ENCODE measurements at places on chromosomes 6 and 20.

DNA sequence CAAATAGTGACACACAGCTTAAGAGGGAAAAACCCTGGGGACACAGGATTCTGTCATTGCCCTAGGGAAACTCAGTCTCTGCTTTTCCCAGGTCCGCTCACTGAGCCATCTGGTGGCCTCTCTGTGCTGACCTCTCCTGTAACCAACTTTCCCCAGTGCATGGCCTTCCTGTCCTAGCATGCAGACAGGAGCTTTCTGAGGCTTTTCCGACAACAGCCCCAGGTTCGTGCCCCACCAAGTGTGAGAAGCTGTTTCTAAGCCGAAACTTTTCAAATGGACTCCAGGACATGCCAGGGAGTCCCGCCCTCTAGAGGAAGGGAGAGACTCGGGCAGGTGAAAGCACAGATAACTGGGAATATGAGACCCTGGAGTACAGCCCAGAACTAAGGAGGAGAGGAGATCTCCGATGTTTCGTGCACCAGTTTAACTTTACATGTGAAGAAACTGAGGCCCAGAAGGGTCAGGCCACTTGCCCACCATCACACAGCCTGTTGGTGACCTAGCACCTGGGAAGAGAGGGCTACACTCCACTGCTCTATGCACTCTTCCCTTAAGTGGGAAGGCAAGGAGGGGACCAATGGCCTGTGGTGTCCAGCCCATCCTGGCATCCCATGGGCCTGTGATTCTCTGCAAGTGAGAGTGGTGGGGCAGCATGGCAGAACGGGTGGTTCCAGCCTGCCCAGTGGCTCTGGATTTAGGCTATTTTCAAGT is 46.2 kb downstream of the RPP40 start:
- no peak for DNase-seq

- no peak for DNase-seq
Observed at GRCh38 chr6:135295085-135295484, 114.0 kb downstream of the MYB start.

- no peak for DNase-seq
Observed at GRCh38 chr6:127299522-127300240, 33.0 kb downstream of the RNF146 start.

DNA sequence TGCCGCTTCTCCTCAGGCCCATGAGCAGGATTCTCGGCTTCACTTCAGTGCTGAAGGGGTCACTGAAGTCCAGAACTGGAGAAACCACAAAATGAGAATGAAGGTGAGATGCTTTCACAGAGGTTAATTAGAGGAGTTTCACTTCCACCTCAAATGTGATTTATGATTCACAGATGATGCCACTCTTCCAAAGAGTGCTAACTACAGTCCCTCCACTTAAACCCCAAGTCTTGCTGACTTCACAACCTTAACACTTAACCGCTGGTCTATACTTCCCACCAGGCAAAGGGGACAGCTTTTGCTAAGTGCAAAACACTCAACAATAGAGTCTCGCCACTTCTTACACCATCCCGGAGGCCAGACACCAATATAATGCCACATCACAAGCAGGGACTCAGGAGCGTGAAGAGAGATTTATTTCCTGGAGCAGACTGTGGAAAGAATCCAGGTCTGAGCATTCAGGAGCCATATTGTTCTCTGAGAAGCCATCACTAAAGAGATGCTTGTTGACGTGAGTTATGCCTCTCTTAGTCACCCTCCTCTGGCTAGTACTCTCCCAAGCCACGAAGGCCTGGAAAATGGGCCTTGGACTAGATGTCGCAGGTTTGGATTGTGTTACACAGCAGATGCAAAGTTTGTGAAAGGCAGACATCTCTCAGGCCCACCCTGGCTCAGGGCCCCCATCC is 24.4 kb downstream of the RRAGD start:
- DNase-seq: no peak

DNA sequence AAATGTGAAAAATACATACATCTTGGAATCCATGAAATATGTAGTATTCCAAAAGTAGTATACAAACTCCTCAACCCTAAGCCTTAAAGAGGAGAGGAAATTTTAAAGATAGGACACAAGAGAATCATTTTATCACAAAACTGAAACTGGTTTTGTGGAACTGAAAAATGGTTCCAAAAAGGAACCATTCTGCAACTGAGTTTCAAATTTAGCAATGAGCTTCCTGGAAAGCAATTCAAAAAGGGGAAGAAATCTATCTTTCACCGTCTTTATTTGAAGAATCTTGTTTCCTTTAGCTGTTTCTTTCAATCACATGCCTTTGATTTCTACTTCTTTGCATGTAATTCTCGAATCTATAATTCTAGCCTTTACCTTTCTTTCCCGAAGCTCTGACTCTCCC is 32.2 kb upstream of the LAMP5 start:
- DNase-seq: no peak

DNA sequence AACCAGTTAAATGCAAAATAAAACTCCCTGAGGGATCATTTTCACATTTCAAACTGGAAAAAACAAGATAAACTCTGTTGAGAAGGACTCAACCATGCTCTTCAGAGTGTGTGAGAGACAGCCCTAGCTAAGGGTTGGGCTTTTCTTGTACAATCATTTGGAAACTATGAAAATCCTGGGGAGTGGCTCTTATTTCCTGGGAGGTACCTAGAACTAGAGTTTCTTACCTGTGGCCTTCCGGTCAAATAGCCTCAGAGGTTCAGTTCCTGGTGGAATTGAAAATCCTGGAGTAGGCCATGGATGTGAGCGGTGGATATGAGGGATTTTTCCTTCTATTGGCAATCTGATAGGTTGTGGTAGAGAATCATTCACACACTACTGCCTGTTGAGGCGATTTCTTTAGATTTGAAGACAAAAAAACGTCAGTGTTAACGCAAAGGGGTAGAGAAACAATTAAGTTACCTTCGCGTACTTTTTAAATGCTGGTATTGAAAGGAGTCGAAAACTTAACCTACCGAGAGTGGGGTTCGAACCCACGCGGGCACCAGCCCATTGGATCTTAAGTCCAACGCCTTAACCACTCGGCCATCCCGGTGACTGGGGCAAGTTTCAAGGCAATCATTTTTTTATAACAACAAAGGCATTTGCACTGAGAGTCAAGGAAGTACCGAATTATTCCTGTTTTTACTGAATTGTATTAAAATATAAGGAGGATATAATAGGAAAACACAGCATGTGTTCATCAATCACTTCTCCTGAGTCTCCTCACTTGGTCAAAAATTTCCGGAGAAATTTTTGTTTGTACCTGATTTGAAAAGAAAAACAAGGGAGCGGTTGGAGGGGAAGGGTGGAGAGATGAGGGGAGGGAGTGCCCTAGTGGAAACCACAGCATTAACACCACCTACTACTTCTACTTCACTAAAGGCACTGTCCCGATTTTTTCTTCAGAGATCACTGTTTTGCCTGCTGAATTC is 191.3 kb downstream of the OR2B2 start:
- DNase-seq: no peak

DNA sequence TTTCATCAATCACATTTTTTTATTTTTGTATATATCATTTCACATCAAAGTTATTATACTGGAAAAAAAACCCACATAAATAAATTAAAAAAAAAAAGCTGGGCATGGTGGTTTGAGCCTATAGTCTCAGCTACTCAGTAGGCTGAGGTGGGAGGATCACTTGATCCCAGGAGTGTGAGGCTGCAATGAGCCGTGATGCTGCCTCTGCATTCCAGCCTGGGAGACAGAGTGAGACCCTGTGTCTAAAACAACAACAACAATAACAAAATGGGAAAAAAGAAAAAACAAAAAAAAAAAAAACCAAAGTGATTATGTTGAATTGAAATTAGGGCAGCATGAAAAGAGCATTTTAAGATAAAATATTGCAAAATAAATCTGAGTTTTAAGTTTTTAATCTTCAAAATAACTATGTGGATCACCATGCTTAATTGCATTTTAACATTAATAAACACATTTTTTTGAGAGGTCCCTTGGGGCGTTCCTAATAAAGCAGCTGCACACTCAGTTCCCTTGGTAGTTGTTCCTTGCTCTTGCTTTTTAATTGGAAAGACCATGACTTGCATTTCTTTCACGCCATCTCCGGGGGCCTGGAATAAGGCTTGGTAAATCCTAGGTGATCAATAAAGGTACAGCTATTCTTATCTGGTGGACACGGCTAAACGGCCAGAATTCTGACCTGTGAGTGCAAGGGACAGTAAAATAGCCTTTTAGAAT is 15.1 kb downstream of the NOX3 start:
- no peak for DNase-seq

DNA sequence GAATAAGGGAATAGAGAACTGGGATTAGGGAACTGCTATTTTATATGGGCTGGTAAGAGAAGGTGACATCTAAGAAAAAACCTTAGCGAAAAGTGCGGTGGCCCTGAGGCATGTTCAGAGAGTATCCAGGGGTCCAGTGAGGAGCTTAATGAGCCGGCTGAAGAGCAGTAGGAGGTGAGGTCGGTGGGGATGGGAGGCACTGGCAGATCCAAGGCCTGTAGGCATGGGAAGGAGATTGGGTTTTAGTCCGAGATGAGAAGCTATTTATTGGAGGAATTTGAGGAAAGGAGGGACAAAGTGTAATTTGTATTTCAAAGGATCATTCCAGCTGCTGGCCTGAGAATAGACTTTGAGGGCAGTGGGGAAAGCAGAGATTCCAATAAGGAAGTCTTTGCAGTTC is 123.8 kb downstream of the QKI start:
- no peak for DNase-seq

DNA sequence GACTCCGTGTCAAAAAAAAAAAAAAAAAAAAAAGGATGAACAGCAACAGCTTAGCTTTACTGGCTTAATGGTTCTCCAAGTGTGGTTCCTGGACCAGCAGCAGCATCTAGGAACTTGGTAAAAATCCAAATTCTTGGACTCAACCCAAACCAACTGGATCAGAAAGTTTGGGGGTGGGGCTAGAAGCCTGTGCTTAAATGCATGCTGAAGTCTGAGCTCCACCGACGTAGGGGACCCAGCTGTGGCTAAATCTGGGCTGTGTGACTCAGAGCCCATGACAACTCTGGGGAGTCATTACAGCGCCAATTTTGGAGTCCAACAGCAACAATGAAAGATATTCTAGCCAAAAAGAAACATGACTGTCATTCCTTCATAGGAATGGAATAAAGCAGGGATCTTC is 13.6 kb upstream of the CHD6 start:
- DNase-seq: no peak

- DNase-seq: no peak
Observed at GRCh38 chr20:53530440-53530839, 63.2 kb downstream of the ZNF217 start.

- no peak for DNase-seq
Observed at GRCh38 chr6:98782772-98783171, 51.6 kb upstream of the POU3F2 start.
